ENCODE measurements at places on chromosomes 4 and X. TPM values are rescaled to one million over a fixed set of nuclear protein-coding genes. Genes with fewer than 3 reads are reported as not detected.

Gene XG
- not detected for total RNA-seq

Gene TEX11
- 0.10 TPM for total RNA-seq

Gene MAGEE2
- not detected for total RNA-seq

Gene ODAM
- not detected for total RNA-seq

Gene TREX2
- total RNA-seq, result 2.9 TPM

Gene DGAT2L6
- total RNA-seq, result not detected

Gene C4orf36
- total RNA-seq, result 1.8 TPM

Gene MAGED4B
- 0.52 TPM for total RNA-seq

Gene CXCL11
- not detected for total RNA-seq

GRCh38 chr4:23348789-23349498 lies 540.9 kb downstream of the PPARGC1A start:
- H3K27ac ChIP-seq, result no peak overlapping the region
- DNase-seq, result no peak
- no peaks in the 10 kb centered on the region for H3K27me3 ChIP-seq
- no peaks in the 10 kb centered on the region for H3K4me1 ChIP-seq
- H3K4me3 ChIP-seq, result no peak overlapping the region

- H3K27me3 ChIP-seq, result no peaks in the 10 kb centered on the region
- no peak for DNase-seq
- H3K4me1 ChIP-seq, result no peaks in the 10 kb centered on the region
Measured at GRCh38 chr4:150056569-150056968, 21.7 kb upstream of the DCLK2 start.

DNA sequence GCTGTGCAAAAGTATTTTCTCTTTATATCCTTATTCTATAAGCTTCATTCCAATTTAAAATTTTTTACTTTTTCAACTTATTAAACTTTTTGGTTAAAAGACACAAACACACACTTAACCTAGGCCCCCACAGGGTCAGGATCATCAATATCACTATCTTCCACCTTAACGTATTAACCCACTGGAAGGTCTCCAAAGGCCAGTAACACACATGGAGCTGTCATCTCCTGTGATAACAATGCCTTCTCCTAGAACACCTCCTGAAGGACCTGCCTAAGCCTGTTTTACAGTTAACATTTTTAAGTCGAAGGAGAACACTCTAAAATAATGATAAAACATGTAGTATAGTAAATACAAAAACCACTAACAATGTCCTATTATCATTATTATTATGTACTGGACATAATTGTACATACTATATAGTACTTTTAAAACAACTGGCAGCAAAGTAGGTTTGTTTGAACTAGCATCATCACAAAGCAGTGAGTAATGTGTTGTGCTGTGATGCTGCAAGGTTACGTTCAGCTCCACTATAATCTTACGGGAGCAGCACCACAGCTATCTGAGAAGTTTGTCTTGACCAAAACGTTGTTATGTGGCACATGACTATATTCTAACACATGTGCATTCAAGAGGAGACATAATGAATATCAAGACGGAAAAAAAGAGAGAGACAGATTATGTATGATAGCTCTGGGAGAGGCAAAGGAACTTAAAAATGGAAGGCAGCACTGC lies 33.7 kb downstream of the DHX15 start:
- no peak overlapping the region for H3K4me3 ChIP-seq
- no peak overlapping the region for H3K27ac ChIP-seq
- no peak for DNase-seq
- no peaks in the 10 kb centered on the region for H3K27me3 ChIP-seq

GRCh38 chr4:39043861-39044363 lies 11.7 kb upstream of the TMEM156 start:
- H3K4me3 ChIP-seq, result peak overlapping the region; percentile 59
- DNase-seq, result no peak
- no peaks in the 10 kb centered on the region for H3K36me3 ChIP-seq
- no peaks in the 10 kb centered on the region for H3K27me3 ChIP-seq
- peaks cover 27% of the 10 kb centered on the region for H3K4me1 ChIP-seq
- no peak overlapping the region for H3K27ac ChIP-seq

GRCh38 chr4:159051245-159052071 lies 51.4 kb upstream of the RAPGEF2 start:
- H3K4me1 ChIP-seq, result no peaks in the 10 kb centered on the region
- no peak overlapping the region for H3K4me3 ChIP-seq
- DNase-seq, result no peak
- H3K27ac ChIP-seq, result no peak overlapping the region
- H3K27me3 ChIP-seq, result 0 out of 2 replicates have a peak, but pooled peaks cover 3% of the 10 kb centered on the region

DNA sequence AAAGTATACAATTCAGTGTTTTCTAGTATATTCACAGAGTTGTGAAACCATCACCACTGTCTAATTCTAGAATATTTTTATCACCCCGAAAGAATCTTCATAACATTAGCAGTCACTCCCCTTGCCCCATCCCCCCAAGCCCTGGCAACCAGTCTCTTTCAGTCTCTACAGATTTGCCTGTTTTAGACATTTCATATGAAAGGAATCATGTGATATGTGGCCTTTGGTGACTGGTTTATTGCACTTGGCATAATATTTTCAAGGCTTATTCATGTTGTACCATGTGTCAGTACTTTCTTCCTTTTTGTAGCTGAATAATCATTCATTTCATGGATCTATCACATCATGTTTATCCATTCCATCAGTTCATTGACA lies 371.7 kb downstream of the AFF2 start:
- H3K4me3 ChIP-seq, result no peak overlapping the region
- H3K36me3 ChIP-seq, result no peaks in the 10 kb centered on the region
- H3K27ac ChIP-seq, result no peak overlapping the region
- H3K27me3 ChIP-seq, result no peaks in the 10 kb centered on the region
- DNase-seq, result no peak

DNA sequence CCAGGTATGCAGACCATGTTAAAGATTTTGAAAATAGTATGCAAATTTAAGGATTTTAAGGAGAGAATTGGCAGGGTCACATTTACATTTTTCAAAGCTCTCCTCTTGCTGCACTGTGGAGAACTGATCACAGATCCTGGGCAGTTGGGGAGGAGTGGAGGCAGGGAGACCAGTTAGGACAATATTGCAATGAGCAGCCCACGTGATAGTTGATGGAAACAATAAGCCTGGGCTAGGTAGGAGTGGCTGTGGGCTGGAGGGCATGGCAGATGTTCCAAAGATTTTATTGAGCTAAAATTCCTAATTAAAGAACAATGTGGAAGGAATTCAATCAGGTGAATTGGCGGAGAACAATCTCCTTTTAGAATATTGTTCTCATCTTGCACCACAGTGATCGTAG lies 50.6 kb downstream of the ENPEP start:
- H3K4me3 ChIP-seq, result no peak overlapping the region
- DNase-seq, result no peak
- no peaks in the 10 kb centered on the region for H3K36me3 ChIP-seq
- no peaks in the 10 kb centered on the region for H3K4me1 ChIP-seq
- no peaks in the 10 kb centered on the region for H3K27me3 ChIP-seq

DNA sequence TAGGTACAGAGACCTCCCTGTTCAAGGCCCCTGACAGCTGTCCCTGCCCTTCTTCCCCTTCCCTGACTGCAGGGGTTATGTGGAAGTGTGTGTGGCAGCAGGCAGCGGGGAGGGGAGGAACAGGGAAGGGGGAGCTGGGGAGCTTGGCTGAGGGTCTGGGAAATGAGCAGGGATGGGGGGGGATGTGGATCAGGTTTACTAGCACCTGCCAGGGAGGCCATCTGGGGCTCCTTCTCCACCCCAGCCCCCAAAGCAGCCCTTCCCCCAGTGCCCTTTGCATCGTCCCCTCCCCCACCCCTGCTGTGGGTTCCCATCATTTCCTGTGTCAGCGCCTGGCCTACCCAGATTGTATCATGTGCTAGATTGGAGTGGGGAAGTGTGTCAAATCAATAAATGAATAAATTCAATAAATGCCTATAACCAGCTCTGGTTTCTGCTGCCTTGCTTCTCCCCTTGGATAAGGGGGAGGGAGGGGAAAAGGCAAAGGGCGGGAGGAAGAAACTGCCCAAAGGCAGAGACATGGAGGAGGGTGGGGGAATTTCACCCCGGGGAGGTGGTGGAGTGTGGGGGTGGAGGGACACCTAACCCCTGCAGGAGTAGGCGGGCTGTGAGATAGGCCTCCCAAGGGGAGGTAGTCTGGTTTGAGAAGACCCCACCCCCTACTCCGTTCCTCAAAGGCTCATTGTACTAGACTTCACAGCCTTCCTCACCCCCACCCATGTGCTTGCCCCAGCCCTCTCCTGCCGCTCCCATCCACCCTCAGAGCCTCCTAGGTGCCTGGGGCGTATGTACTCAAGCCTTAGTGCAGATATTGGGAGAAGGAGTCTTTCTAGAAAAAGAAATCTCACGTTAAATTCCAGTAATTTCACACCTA lies 3.2 kb downstream of the CXorf65 start:
- no peak for DNase-seq
- no peak overlapping the region for H3K4me3 ChIP-seq
- H3K27me3 ChIP-seq, result no peaks in the 10 kb centered on the region
- no peaks in the 10 kb centered on the region for H3K36me3 ChIP-seq
- H3K27ac ChIP-seq, result no peak overlapping the region
- peaks cover 3% of the 10 kb centered on the region for H3K4me1 ChIP-seq

- no peaks in the 10 kb centered on the region for H3K36me3 ChIP-seq
- no peak overlapping the region for H3K4me3 ChIP-seq
- H3K4me1 ChIP-seq, result no peaks in the 10 kb centered on the region
Measured at GRCh38 chr4:95732061-95732460, 107.8 kb upstream of the PDHA2 start.

- H3K4me3 ChIP-seq, result no peak overlapping the region
- no peaks in the 10 kb centered on the region for H3K4me1 ChIP-seq
- no peak for DNase-seq
- no peaks in the 10 kb centered on the region for H3K27me3 ChIP-seq
- no peak overlapping the region for H3K27ac ChIP-seq
- no peaks in the 10 kb centered on the region for H3K36me3 ChIP-seq
Measured at GRCh38 chr4:138509346-138509745, 267.2 kb upstream of the SLC7A11 start.

GRCh38 chr4:177380730-177381287 lies 61.4 kb downstream of the AGA start:
- no peaks in the 10 kb centered on the region for H3K4me1 ChIP-seq
- DNase-seq, result no peak
- H3K27me3 ChIP-seq, result no peaks in the 10 kb centered on the region
- H3K27ac ChIP-seq, result no peak overlapping the region
- H3K36me3 ChIP-seq, result no peaks in the 10 kb centered on the region

GRCh38 chr4:119643306-119644042 lies 14.9 kb upstream of the PDE5A start:
- no peak for DNase-seq
- no peaks in the 10 kb centered on the region for H3K36me3 ChIP-seq
- no peaks in the 10 kb centered on the region for H3K27me3 ChIP-seq
- no peak overlapping the region for H3K4me3 ChIP-seq
- no peak overlapping the region for H3K27ac ChIP-seq
- H3K4me1 ChIP-seq, result no peaks in the 10 kb centered on the region
